Activated CD8-positive, alpha-beta memory T cell treated with anti-CD3 and anti-CD28 coated beads for 48 hours (primary cell): ENCODE measurements at places on chromosomes 3 and 15.

GRCh38 chr3:56711344-56711743, 28.3 kb upstream of the TASOR start:
- DNase-seq = no peak

DNA sequence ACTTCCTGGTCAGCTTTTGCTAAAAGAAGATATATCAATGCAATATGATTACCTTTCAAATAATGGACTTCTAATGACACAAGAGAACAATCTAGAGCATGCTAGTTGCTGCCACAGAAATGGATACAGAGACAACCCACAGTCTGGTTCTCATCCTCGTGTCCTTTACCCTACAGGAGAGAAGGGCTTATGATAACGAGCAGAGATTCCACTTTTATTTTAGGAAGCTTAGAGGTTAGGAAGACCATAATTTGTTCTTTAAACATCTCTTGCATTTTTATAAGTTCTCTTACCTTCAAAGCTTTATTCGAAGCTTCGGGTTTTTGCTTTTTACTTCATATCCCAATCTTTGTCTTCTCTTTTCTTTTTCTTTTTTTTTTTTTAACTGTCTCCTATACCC, 39.1 kb downstream of the FILIP1L start:
- DNase-seq = no peak

- no peak for DNase-seq
These were observed 89.5 kb upstream of the UBE2E2 start for GRCh38 chr3:23113455-23114171.

GRCh38 chr15:70687482-70687881, 75.9 kb downstream of the UACA start:
- no peak for DNase-seq

DNA sequence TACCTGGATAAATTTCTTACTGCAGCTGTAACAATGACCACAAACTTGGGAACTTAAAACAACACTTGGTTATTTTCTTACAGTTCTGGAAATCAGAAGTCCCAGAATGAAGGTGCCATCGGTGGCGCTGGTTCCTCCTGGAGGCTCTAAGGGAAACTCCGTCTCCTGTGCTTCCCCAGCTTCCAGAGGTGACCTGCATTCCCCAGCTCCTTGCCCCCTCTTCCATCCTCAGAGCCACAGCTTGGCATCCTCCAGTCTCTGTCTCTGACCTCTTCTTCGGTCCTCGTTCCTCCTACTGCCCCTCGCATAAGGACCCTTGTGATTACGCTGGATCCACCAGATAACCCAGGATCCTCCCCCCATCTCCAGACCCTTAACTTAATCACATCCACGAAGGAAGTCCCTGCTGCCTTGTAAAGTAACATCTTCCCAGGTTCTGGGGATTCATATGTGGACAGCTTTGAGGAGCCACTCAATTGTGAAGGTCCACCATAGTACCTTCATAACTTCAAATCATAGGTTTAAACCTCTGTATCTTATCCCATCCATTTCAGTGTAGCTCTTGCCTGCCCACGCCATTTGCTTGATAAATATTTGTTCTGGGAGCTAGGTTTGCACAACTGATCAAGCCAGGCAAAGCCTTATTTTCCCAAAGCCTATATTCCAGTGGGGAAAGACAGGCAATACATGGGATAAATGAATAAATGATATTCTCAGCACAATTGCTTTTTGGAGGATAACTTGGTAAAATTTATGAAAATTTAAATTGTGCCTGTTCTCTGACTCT, 34.8 kb downstream of the KLF15 start:
- no peak for DNase-seq

DNA sequence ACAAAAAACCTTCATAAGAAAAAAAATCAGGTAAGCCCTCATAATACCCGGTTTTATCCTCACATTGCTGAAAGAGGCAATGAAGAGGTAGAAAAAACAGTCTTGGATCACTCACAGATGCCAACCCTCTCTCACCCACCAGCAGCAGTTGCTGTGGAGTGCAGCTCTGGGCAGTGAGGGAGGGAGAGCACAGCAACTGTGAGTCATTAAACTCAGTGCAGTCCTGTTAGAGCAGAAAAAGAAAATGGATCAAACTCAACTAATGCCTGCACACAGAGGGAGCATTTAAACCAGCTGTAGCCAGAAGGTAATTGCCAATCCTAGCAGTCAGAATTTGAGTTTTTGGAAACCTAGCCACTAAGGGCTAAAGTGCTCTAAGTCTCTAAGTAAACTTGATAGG, 1050.6 kb upstream of the ALCAM start:
- no peak for DNase-seq

DNA sequence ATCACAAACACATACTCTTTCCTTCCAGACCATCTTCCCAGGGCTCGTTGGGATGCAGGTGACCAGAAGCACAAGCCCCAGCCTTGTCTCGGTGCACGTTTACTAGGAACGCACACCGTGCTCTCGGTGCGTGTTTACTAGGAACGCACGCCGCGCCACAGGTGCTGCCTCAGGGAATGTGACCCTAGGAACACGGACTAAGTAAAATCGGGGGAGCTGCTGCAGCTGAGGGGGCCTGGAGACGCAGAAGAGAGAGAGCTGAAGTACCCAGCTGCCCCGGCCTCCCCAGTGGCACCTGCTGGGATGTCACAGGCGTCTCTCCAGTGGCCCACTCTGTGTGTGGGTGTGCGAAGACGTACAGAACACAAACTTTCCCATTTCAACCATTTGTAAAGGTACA, 91.0 kb upstream of the SNRPA1 start:
- DNase-seq = no peak

DNA sequence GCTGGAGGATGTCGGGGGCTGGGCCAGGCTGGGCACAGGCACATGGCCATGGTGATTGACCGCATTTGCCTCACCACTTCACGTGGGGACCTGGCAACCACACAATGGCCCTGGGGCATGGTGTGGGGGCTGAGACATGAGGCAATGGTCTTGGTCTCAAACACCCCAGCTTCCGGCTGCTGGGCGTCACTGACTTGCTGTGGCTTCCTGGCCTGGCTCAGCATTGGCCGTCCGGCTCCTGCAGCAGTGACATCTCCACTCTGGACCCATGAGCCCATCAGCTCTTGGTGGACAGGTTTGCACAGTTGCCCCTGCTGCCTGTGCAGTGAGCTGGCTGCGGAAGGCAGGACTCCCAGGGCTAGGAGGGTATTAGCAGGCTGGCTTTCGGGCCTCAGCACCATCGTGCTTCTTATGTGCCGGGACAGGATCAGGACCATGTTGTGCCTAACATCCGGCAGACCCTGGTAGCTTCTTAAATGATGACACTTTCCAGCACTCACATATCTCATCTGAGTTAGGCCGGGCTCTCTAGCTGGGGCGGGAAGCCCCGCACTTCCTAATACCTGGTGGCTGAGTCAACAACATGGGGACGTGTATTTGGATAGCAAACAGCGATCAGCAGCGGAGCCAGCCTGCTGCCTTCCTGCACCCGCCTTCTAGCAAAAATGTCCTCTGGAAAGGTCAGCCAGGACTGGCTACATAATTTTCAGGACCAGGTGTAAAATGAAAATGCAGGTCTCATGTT, 34.1 kb downstream of the ZNF710 start:
- DNase-seq = no peak

DNA sequence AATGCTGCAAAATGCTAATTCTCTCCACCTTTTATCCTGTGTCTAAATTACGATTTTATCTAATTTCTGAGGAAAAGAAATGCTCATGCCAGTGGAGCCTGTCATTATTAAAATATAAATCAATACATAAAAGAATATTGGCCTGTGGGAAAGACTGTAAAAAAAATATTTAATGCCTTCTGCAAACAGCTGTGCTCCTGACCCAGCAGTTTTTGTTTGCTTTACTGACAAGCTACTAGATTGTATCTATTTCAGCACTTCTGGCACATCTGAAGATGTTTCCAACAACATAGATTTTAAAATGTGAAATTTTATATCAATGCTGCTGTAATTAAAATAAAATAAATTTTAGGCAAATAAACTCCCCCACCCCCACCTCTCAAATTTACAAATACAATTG, 493.6 kb upstream of the AGTR1 start:
- no peak for DNase-seq

DNA sequence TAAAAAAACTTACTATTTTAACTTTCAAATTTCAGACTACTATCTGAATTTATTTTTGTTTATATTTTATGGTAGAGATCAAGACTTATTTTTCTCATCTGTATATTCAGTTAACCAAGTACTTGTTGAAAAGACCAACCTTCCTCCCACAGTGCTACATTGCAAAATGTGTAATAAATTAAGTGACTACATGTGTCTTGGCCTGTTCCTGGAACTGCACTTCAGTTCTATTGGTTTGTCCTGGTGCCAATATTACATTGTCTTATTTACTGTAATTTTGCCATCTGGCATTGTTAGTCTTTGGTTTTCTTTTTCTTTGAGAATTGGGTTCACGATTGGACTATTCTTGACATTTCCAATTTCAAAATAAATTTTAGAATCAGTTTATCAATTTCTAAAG, 138.4 kb upstream of the KCNMB2 start:
- no peak for DNase-seq

DNA sequence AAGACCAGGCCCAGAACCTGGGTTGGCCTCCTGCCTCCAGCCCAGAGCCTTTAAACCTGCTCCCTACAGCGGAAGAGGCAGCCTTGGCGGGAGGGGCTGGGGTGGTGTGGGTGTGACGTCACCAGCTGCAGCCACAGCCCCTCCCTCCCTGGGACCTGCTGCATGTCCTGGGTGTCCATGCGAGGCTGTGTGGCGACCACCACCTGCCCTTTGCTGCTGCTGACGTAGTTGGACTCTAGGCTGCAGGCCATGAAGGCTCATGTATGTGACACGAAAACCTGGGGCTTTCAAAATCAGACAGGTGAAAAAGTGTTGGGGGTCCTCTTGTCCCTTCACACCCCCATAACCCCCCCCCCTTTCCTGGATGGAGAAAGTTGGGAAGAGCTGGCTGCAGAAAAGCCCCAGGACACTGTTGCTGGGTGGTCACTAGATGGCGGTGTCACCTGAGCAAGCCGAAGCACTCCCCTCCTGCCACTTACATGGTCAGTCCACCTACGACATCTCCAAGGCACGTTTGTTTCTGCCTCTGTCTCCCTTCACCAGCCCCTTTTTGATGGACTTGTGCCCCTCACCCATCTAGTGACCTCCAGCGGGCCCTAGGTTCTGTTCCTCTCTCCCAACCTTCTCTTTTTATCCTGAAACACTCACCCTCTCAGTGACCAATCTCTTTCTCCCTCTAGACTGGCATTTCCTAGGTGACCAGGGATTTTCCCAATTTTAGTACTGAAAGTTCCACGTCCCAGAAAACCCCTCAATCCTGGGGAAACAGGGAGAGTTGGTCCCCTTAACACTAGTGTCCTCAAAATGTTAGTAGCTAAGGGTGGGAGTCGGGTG, 35.2 kb downstream of the SLC6A20 start:
- DNase-seq = no peak
